ENCODE measurements at places on chromosomes 12 and 14.

- no peak for DNase-seq
These were observed 19.7 kb downstream of the SLC41A2 start for GRCh38 chr12:104938371-104938770.

DNA sequence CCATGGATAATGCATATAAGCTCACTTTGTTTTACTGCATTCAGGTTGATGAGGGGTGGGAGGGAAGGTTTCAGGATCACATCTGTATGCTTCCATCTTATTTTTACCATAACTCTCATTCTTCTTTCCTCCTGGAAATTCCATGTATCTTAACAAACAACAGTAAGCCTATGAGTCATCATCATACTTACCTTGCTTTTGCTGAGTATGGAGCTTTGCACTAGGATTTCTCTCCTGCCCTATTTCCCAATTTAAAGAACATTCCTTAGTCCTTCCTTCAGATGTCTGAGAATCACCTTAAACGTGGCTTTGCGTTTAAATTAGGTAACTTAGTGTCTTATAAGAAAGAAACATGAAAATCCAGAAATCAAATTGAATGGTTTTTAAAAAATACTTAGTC is 1.6 kb upstream of the CLEC14A start:
- no peak for DNase-seq

DNA sequence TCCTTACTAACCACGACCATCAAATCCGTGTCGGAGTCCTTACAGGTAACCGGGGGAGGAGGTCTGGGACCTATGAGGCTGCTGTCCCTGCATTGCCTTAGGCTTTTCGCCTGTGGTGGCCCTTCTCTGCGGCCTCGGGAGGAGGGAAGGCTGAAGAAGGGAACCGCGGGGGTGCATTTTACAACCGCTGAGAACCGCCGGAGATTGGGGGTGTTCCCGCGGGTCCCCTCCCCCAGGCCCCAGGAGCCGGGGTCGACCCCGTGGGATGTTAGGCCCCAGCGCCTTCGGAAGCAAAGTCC is 549 bp downstream of the GPHN start:
- no peak for DNase-seq

DNA sequence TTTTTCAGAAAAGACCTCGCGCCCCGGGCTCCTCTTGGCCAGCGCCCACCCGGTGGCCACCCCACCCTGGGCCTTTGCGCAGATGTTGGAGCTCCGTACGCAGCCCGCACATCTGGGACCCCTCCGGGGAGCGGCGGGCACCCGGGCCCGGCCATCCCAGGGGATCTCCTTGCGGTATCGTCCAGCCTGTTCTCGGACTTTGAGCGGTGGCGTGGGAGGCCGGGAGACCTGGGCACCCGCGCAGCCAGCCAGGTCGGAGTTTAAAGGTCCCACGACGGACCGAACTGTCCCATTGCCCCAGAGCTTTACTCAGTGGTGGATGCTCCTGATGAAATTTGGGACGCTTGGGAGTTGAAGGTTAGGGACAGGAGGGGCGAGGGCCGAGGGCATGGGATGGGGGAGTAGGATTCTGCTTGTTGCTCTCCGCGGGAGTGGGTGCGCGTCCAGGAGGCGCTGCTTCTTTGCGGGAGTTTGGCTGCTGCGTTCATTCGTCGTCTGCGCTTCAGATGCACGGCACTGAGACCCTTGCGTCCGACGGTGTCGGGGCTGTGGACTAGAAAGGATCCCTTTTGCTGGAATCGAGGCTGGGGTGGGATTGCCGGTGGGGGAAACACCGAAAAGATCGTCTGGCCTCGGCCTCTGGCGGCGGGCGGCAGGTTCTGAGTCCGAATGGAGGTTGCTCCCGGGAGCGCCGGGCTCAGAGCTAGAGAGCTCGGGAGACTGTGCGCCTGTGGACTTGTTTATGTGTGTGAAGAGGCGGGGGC is 1.4 kb downstream of the NTF3 start:
- DNase-seq, result no peak

- peak; percentile 42 for DNase-seq
These were observed 20.7 kb downstream of the KIF26A start for GRCh38 chr14:104158827-104159798.

DNA sequence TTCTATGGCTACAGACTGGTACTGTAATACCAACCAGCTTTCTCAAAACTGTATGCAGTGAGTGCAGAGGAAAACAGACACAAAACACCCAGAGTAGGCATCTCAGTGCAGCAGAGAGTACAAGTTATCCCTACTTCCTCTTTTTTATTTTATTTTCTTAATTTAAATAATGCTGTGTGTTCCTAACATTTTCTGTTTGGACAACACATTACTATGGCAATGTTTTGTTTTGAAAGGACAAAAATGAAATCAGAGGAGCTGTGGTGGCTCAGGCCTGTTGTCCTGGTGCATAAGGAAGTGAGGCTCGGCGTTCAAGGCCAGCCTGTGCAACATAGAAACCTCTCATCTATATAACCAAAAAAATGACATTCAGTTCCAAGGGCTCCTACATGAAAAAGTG is 33.7 kb upstream of the SELPLG start:
- DNase-seq, result no peak

DNA sequence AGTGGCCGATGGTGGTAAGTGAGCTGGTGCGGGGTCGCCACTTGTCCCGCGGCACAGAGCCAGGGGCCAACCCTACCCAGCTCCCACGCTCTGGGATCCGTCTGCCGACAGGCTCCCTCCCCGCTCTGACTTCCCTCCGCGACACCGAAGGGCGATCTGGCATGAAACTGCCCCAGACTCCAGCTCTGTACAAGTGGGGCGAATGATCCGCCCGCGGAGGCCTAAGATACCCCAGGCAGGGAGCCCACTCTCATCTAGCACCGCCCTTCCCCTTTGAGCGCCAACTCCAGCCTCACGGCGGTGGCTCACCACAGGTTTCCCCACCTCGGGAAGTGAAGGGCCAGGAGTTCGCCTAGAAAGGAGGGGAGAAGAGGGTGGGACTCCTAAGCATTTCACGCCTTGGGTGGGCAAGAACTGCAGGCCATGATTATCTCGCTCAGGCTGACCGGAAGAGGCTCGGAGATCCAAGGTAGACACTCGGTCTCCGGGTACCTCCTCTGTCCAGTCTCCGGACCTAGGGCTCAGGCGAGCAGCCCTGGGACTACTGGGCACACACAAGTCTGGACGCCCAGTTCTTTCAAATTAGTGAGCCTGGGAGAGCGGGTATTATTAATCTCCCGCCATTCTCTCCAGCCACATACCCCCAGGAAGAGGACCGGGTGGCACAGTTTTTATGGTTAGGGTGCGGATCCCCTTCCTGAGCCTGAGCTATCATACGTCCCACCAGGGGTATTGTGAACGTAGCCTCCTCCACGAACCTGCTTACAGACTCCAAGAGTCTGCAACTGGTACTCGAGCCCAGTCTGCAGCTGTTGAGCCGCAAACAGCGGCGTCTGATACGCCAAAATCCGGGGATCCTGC is 849 bp downstream of the WNT1 start:
- DNase-seq, result no peak

DNA sequence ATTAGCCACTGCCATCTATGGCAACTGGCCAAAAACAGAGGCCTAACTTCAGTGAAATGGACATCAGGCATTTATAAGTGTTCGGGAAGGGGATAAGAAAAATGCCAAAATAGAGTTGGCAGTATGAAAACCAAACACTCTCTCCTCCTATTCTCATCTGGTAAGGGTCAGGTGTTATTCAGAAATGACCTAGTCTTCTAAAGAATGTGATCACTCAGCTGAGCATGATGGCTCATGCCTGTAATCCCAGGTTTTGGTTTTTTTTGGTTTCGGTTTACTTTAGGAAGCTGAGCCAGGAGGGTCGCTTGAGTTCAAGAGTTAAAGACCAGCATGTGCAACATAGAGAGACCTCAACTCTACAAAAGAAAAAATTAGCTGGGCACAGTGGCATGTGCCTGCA is 170.3 kb downstream of the GRIN2B start:
- no peak for DNase-seq

GRCh38 chr14:25034803-25035681 is 14.9 kb downstream of the STXBP6 start:
- no peak for DNase-seq

GRCh38 chr14:22699801-22700564 is 55.8 kb upstream of the OR6J1 start:
- DNase-seq, result no peak

GRCh38 chr12:121866331-121866730 is 7.7 kb upstream of the HPD start:
- no peak for DNase-seq

All from posterior cingulate gyrus (tissue), 11 donors.